HT1080 (cell line): ENCODE measurements at places on chromosomes 16 and 17.

- no peak for DNase-seq
Observed at GRCh38 chr16:27202923-27203506, 311 bp upstream of the KDM8 start.

- DNase-seq = no peak
Observed at GRCh38 chr17:55563363-55563762, 52.1 kb upstream of the SMIM36 start.

- no peak for DNase-seq
Observed at GRCh38 chr17:48247603-48248002, 140.0 kb downstream of the SNX11 start.

GRCh38 chr16:68200088-68200783 is 35.7 kb downstream of the ESRP2 start:
- DNase-seq = peak; percentile 33

- DNase-seq = no peak
Observed at GRCh38 chr16:53958341-53958880, 254.5 kb downstream of the FTO start.

- no peak for DNase-seq
Observed at GRCh38 chr17:30821871-30822723, 2.4 kb downstream of the CRLF3 start.

GRCh38 chr17:27282054-27282551 is 11.8 kb upstream of the WSB1 start:
- DNase-seq = no peak

- DNase-seq = no peak
Observed at GRCh38 chr16:2039274-2040031, 8.2 kb downstream of the NTHL1 start.

DNA sequence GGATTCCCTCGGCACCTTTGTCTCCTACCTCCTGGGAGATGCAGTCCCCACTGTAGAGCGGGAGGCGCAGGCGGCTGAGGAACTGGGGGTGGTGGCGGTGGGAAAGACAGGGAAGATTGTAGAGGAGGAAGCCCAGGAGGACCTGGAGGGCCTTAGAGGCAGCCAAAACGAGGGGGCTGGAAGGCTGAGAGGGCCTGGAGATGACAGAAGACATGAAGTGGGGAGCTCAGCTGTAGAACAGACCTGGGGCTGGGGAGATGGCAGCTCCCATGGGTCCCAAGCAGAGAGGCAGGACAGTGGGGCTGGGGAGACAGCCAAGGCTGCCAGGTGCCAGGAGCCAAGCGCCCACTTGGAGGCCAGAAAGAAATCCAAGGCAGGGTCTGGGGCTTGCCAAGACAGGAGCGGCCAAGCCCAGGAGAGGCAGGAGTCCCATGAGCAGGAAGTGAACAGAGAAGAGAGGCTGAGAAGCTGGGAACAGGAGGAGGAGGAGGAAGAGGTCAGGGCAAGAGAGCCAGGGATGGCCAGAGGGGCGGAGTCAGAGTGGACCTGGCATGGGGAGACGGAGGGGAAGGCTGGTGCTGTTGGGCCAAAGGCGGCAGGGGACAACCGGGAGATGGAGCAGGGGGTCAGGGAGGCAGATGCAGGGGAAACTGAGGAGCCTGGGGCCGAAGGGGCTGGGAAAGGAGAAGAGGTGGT is 803 bp downstream of the APOBR start:
- no peak for DNase-seq

GRCh38 chr17:66549731-66550207 is 247.4 kb downstream of the PRKCA start:
- peak; percentile 87 for DNase-seq

DNA sequence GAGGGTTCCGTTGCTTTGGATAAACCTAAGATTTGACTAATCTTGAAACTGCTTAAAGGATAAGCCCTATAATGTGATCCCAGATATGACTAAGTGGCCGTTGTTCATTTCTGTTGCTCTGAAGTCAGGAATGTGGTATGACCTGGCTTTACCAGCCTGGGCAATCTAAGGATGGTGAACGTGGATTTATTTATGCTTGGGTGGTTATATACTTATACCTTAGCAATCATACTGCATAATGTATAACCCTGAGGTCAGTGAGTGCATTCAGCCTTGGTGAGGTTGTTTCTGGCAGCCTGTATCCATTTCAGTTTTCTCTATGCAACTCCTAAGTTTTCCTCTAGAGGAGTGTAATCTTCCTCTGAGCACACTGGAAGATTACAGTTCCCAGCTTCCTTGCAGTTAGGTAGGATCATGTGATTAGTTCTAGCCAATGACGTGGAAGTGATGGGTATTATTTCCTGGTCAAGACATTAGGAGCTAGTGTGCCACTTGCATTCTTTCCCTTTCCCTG is 41.9 kb downstream of the FTO start:
- peak; percentile 62 for DNase-seq

- no peak for DNase-seq
Observed at GRCh38 chr17:2075336-2076086, 20.6 kb downstream of the HIC1 start.

DNA sequence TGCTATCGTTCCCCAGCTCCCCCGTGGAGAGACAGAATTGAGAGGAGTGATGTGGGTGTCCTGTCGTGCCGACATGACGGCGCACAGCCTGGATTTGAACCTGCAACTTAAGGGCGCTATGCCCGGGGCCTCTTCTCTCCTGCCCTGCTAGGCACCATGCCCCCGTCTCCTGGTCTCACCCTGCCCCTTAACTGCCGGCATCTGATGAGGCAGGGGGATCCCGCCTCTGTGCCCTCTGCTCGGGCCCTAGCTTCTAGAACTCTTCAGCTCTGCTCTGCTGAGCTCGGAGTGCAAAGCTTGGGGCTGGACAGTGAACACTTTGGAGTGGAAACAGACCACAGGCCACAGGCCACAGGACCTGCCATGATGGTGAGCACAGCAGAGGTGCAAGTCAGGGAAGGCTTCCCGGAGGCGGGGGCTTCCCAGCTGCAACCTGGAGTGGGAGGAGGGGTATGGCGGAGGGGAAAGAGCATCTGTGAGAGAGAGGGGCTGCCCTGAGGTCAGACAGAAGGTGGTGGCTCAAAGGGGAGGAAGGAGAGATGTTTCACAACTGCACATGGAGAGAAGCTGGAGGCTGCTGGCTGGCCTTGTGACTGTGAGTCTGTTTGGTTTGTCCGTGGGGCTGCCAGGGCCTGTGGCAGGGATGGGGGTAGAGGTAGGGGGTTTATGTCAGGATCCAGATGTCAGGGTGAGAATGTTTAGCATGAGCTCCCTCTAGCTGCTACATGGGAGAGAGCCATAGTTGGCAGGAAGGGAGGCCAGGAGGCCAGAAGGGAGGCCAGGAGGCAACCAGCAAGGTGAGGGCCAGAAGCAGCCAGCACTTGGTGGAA is 107.8 kb downstream of the CRLF3 start:
- peak; percentile 31 for DNase-seq

DNA sequence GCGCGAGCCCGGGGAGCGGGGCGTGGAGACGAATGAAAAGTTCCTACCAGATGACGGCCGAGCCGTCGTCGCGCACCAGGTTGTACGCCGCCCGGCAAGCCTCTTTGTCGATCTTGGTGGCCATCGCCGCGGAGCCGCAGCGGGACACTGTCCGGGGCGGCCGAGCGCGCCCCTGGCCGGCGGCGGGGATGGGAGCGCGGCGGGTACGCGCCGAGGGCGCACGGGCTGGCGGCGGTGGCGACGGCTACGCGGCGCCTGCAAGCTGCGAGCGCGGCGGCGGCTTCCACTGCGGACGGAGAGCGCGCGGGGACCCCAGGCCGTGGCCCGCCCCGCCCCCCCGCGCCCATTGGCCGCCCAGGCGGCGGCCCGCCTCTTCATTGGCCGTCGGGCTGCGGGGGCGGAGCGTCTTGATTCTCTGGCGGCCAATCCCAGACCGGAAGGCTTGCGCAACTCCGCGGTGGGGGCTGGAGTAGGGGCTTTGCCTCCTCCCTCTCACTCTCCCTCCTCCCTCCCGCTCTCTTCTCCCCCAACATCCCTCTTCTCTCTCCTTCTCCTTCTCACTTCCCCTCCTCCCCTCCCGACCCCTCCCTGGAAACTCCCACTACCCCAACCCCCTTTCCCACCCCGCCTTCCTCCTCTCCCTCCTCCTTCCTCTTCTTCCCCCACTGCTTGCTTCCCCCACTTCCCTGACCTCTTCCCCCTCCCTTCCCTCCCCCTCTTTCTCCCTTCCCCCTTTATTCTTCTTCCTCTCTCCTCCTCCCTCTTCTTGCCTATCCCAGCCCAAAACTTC is at the start of gene COTL1:
COTL1 (minus strand) TSS at position 288 of the 790 bp plus-strand sequence; CDS start at position 124, 164 bp downstream.
- peak; percentile 98 for DNase-seq

DNA sequence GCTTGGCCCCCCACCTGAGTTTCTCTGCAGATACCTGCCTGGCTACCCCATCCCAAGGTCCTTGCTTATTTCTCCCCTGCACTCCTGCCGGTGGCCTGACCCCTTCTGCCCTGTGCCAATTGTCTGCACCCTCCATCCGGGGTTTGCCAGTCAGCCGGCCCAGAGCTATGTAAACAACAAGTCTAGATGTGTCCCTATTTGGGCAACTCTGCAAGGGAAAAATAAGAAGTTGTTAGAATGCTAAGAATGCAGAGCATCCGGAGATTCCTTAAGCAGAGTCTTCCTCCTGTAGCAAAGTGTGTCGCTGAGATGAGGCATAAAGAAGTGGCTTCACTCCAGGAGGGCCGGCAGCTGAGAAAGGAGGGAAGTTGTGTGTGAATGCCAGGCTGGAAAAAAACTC is 46.6 kb downstream of the RGS9 start:
- peak; percentile 65 for DNase-seq

DNA sequence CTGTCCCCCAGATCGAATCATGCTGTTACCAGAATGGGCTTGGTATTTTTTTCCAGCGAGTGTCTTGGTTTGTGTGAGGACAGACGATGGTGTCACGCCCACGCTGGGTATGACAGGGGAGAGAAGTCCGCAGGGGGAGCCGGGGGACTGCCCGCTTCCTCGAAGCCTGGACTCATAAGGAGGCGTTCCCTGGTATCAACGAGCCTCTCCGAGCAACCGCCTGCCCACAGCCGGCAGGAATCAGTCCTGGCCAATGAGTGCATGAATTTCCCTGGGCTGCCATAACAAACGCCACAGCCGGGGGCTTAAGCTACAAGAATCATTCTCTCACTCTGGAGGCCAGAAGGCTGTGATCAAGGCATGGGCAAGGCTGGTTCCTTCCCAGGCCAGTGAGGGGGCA is 26.1 kb upstream of the JPH3 start:
- DNase-seq = no peak

DNA sequence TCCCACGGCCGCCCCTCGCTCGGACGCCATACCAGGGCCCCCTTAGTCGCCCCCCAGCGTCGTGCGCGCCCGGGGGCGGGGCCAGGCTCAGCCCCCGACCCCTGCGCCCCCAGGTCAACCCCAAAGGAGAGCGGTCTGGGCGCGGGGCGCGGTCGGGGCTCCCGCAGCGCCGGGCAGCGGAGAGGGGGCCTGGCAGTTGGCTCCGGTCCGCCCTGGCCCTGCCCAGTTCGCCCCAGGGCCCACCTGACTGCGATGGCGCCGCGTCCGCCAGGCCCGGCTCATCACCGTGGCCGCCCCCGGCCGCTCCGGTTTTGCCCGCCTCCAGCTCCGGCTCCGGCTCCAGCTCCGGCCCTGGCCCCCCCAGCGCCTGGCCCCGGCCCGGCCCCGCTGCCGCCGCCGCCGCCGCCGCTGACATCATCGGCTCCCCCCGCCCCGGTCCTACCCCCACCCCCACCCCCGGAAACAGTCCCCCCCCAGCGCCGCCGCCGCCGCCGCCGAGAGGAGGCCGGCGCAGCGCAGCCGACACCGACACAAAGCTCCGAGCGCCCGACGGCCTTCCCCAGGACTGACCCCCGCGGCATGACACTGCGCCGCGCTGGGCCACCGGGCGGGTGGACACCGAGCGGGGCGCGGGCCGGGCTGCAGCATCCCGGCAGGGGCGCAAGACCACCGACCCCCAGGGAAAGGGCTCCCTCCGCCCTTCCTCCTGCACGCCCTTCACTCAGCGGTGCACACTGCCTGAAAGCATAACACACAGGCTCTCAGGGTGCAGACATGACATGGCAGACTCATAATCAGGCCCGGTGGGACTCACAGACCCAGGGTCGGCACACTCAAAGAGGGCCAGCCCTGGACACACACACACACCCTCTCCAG is at the start of gene ZBTB4:
ZBTB4 (minus strand) TSS at position 419 of the 876 bp plus-strand sequence. CDS start 12,830 bp downstream, outside the sequence.
- no peak for DNase-seq

DNA sequence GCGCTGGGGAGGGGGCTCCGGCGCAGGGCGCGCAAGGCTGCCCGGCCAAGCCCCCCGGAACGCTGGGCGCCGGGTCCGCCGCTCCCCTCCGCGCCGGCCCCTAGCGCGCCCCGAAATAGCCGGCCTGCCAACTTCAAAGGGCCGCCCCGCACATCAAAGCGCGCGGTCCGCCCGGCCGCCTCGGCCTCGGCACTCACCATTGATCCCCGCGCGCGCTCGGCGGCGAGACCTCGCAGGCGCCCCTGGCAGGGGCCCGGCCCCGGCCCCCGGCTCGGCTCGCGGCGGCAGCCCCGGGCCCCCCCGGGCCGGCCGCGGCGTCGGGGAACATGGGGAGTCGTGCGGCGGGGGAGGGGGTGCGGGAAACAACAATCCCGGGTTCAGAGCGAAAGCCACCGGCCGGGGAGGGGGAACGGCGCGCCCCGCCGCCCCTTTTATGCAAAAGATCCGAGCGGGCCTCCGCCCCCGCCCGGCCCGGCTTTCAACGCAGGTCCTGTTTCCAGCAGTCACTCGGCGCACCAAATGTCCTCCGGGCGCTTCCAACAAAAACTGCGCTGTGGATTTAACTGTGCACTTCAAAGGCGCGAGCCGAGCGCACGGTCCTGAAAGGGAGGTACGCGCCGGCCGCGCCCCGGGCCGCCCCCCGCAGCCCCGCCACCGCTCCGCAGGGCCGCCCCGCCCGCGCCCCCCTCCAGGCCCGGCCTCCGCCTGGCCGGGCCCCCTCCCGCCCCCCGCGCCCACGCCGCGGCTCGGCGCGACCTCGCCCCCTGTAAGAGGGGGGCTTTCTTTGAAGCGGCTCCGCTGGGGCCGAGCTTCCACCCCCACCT is 608 bp downstream of the AXIN2 start:
- peak; percentile 68 for DNase-seq

DNA sequence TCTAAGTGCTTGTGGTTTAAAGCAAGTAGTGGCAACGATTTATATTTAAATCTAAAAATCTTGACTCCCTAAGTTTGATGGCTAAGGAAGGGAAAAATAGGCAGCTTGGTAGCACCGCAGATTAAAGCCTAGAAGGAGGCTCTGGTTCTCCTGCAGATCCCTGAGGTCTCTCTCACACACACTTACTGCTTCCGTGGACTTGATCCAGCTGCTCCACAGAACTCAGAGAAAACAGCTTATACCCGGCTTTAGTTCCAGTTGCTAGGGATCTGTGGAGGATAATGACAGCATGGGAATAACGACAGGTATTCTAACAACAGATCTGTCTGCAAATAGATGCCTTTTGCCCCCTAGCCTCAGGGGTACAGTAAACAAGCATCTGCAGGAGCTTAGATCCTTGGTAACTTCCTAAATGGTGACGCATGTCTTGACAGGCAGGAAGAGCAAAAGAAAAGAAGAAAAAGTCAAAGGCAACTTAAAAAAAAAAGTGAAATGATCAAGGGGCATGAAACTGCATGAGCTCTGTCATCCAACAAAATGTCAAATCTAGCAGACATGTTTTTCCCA is 4.5 kb downstream of the WIPI1 start:
- DNase-seq = no peak

DNA sequence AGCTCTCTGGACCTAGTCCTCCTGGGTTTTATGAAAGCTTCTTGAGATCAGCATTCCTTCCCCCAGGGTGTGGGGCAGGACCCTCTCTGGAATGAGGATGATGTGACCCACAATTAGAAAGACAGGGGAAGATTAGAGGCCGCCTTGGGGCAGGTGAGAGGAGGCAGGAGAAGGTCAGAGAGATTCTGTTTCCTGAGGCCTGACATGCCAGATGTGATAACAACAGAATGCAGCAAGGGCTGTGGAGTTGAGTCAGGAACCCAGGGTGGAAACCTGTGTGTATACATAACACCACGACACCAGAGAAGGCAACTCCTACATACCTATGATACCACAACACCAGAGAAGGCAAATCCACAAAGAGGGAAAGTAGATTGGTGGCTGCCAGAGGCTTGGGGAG is 5.4 kb upstream of the SLC5A10 start:
- DNase-seq = no peak
